A673 (cell line): ENCODE measurements at places on chromosomes 13 and 19. TPM values are rescaled to one million over a fixed set of nuclear protein-coding genes. Genes with fewer than 3 reads are reported as not detected.

DNA sequence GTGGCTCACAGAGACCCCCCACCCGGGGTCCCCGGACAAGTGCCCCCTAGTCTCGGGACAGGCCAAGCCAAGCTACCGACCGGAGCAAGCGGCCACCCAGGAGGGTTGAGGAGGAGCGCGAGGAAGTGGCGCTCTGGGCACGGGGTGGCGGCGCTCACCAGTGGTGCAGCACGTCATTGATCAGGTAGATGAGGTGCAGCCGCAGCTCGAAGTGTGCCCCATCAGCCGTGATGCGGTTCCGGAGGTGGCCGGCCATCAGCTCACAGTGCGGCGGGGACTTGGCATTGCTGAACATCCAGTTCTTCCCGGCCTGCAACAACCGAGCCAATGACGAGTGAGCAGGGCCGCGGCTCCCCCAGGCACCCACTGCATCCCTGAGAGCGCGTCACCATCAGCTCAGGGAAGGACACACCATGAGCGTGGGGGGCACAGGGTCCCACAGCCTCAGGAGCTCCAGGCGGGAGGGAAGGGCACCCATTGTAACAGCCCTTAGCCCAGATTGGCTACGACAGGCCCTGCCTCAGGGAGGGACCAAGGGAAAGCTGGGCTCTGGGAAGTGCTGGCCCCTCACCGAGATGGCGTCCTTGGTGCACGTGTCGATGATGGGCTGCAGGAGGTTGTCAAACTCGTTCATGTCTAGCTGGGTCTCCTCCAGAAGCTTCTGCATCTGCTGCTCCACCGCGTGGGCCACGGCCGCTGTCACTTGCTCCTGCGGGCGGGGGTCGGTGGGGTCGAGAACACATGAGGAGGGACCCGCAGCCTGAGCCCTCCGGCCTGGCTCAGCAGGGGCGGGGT lies 9.6 kb downstream of the CHERP start:
- no peak for DNase-seq

DNA sequence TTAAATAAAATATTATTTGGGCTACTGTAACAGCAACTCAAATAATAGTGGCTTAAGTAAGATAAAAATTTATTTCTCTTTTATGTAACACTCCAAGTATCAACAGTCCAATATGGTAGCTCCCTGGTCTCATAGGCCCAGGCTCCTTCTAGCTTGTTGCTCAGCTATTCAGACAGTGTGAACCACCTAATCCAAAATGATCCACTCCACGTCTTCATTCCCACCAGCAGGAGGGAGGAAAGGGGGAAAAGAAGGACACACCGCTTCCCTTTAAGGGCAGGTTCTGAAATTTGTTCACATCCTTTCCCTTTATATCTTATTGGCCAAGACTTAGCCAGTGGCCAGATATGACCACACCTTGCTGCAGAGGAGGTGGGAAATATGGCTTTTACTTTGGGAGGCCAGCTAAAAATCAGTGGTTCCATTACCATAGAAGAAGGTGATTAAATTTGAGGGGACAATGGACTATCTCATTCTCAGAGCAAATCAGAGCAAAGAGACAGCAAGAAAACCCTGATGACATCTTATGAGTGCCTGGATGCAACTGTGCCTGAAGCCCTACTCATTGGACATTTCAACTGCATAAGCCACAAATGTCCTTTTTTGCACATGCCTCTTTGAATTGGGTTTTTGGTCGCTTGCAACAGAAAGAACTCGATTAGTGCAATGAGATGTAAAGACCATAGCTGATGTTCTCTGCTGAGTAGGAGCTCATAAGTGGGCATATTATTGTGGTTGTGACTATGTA lies 7.0 kb upstream of the EPOR start:
- DNase-seq = no peak

GRCh38 chr13:52933547-52934210 lies 85.2 kb upstream of the PCDH8 start:
- no peak for DNase-seq

DNA sequence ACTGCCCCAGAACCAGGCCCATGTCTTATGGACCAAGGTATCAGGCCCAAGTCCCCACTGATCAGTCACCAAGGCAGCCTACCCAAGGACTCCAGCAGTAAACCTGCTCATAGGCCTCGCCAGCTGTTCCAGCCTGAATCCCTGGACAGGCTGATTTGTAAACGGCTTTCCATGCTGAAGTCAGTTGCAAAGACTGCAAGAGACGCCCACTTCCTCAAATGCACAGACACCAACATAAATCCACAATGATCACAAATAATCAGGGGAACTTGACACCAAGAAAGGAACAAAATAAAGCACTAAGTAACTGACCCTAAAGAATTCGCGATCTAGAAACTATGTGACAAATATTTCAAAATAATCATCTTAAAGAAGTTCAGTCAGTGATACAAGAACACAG lies 75.2 kb downstream of the RXFP2 start:
- DNase-seq = no peak

The EDNRB gene
- 0.07 and 0.13 TPM in 2 replicates for total RNA-seq

DNA sequence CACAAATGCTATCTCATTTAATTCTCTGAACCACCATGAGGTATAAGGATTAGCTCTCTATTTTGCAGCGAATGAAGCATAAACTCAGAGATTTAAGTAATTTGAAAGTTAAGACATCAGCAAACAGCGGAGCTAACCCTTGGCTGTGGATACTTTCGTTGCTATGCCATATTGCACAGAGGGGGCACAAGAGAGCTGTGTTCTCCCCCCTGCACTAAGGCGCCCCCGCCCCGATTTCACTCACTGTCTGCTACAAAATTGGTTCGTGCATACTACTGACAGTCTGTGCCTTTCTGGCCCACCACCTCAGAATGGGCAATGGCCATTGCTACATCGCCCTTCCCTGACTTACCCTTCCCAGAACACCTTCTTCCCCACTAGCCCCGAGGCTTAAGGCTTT lies 105.7 kb upstream of the OBI1 start:
- no peak for DNase-seq

The KASH5 gene
- 0.37 TPM in 1 of 2 replicates, not detected in the other for total RNA-seq

The ZNF560 gene
- 5.7 and 8.0 TPM in 2 replicates for total RNA-seq

GRCh38 chr13:60411983-60412382 lies 15.0 kb downstream of the TDRD3 start:
- no peak for DNase-seq

The PGLYRP2 gene
- 3.5 and 4.7 TPM in 2 replicates for total RNA-seq

DNA sequence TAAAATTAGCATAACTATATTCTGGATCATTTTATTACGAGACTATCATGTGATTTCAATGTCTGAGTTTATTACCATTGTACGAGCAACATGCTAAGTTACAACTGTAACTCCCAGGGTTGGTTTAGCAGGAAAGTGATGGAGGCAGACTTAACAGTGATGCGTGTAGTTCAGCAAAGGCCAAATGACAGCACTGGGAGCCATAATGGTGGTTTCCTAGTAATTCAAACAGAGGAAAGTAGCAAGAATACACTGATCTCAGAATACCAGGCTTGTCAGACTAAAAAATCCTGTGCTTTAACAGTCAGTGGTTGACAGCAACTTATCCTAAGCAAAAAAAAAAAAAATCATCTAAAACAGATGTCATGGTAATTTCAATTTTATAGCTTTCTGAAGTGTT lies 229.6 kb downstream of the KLF12 start:
- DNase-seq = no peak

DNA sequence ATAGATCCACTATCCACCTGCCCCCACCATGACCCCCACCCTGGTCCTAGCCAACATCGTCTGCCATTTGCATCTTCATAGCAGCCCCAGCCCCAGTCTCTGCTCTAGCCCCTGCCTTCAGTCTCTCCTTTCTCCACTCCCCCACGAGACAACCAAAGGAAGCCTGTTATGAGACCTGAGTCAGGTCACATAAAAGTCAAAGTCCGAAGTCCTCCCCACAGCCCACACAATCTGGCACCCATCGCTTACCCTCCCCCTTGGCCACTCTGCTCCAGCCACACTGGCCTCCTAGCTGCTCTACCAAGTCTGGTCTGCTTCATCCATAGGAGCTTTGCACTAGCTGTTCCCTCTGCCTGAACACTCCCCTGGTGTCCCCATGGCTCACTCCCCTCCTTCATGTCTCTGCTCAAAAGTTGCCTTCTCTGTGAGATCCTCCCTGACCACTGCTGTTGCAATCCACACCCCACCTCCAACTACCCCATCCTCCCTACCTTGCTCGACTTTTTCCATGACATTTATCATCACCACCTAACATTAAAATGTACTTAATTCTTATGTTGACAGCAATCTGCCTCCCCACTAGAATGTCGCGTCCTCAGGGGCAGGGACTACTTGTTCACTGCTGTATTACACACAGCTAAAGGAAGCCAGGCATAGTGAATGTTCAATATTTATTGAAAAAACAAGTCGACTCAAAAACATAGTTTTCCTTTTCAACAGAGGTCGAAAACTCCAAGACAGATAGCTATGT lies 1.2 kb upstream of the PLEKHG2 start:
- DNase-seq = no peak

GRCh38 chr13:113166681-113167080 lies 8.2 kb downstream of the PROZ start:
- DNase-seq = no peak

The CBLC gene
- total RNA-seq = not detected in 2 replicates

- no peak for DNase-seq
These were observed 91.0 kb upstream of the RAP2A start for GRCh38 chr13:97342936-97343335.

GRCh38 chr19:33688171-33688992 lies 66.6 kb downstream of the CHST8 start:
- DNase-seq = no peak

GRCh38 chr19:18644196-18645034 lies 7.6 kb downstream of the KLHL26 start:
- no peak for DNase-seq

The RFPL4A gene
- not detected in 2 replicates for total RNA-seq

The CAPS gene
- 0.92 and 1.7 TPM in 2 replicates for total RNA-seq

The CYP2A7 gene
- total RNA-seq = not detected in 2 replicates

DNA sequence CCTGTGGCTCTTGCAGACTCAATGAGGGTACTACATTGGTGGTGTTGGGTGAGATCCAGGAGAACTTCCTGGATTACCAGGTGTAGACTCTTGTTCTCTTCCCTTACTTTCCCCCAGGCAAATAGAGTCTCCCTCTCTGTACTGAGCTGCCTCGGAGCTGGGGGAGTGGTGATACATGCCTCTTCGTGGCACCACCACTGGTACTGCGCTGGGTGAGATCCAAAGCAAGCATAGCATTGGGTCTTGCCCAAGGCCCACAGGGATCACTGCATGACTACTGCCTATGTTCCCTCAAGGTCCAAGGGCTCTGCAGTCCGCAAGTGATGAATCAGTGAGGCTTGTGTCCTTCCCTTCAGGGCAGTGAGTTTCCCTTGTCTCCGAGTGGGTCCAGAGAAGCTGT lies 81.6 kb downstream of the COG6 start:
- no peak for DNase-seq

The OR7A17 gene
- total RNA-seq = not detected in 2 replicates

The LSR gene
- total RNA-seq = 1.9 and 2.9 TPM in 2 replicates

The ZNF99 gene
- not detected in 2 replicates for total RNA-seq

The ZNF486 gene
- total RNA-seq = 0.59 and 0.92 TPM in 2 replicates

GRCh38 chr19:57269515-57270250 lies 10.6 kb upstream of the ZNF460 start:
- peak; percentile 35 for DNase-seq

- DNase-seq = no peak
These were observed 346.4 kb downstream of the FGF9 start for GRCh38 chr13:22017226-22017625.

The CPAMD8 gene
- 0.82 and 1.0 TPM in 2 replicates for total RNA-seq

DNA sequence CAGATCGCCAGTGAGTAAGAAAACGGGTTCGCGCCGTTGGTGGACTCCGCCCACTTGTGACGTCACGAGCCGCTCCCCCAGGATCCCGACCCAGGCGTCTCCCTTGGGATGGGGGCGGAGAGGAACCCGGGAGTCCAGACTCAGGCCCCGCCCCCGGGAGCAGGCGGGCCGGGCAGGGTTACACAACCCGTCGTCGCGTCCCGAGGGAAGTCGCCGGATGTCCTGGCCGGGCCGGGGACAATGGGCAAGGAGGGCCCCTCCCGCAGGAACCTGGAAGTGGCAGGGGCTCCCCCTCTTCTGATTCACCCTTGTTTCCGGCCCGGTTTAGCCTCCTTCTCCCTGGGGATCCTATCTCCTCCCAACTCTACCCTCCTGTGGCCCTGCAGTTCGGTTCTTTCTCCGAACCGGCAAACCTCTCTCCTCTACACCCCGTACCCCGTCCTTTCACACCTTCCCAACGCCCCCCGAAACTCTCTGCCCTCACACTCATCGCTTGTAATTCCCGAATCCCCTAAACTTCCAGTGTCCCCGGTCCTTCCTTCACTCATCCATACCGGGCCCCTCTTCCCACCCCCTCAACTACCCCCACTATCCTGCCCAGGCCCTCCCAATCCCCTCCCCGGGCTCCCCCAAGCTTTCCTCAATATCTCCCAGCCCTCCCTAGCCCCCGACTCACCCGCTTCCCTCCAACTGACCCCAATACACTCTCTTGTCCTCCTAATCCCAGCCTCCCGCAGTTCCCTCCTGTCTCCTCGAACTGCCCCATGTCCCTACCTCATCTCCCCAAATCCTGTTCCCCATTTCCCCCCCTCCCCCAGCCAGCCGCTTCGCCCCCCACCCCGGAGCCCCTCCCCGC lies 20.0 kb upstream of the ERCC1 start:
- DNase-seq = peak; percentile 96

DNA sequence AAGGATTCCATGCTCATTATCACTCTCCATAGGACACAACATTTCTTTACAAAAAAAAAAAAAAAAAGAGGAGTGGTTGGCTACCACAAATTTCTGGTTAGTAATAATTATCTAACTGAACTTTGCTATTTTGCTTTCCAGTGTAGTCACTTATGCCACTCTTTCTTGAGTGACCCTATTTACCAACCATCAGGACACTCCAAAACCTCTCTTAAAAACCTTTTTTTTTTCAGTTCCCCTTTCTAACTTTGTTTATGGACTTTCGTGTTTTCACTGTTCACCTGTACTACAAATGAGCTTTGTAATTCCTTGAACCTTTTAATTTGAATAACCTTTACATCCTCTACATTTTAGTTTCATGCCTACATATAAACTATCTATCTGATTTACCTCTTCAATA lies 686.5 kb upstream of the PCDH9 start:
- no peak for DNase-seq

The PSMC4 gene
- 268 and 291 TPM in 2 replicates for total RNA-seq

DNA sequence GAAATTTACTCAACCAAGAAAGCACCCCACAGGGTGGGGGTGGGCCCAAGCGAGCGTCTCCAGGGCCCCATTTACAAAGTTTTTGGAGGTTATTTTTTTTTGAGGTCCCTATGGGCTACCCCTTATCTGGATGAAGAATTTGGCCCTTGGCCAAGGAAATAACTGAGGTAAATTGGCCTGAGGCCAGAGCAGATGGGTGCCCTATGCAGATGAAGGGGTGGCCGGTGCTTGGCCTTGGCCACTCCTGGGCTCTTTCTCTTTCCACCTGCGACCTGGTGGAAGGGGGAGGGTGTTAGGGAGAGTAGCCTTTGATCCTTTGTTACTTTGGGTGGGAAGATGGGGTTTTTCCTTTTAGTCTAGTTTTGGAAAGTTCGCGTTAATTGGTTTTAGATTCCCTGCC lies 15.5 kb downstream of the ZNF701 start:
- DNase-seq = no peak
